Renal pelvis (tissue), 12 donors: ENCODE measurements at places on chromosomes 11 and 22. TPM values are rescaled to one million over a fixed set of nuclear protein-coding genes. Genes with fewer than 3 reads are reported as not detected.

CARD10 gene
- 29.2 TPM for polyA plus RNA-seq

MS4A3 gene
- 1.1 TPM for polyA plus RNA-seq

OR52E8 gene
- not detected for polyA plus RNA-seq

AMBRA1 gene
- 27.4 TPM for polyA plus RNA-seq

CXCR5 gene
- polyA plus RNA-seq, result not detected

TTC17 gene
- 102 TPM for polyA plus RNA-seq

ZNF202 gene
- polyA plus RNA-seq, result 19.5 TPM

GRCh38 chr11:6403539-6403938, 13.3 kb downstream of the SMPD1 start:
- DNase-seq, result no peak

- DNase-seq, result no peak
Observed at GRCh38 chr11:95076981-95077380, 10.3 kb downstream of the SRSF8 start.

DNA sequence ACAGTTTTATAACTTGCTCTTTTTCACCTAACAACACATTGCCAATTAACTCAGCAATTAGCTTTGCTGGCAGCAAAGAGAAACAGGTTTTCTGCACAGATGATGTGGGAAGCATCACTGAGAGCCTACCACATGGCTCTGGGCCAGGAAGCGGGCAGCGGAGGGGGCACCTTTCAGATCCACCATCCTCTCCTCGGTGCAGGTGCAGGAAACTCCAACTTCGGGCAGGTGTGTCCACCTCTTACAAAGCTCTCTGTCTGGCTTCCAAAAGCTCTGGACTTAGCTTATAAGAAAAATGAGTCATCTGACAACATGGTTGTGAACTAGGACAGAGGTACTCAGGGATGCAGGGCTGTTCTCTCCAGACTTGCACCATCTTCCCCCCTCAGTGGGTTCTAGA, 77.0 kb downstream of the RPS6KA4 start:
- no peak for DNase-seq

GRCh38 chr11:75014129-75014528, 25.4 kb downstream of the NEU3 start:
- no peak for DNase-seq

DNA sequence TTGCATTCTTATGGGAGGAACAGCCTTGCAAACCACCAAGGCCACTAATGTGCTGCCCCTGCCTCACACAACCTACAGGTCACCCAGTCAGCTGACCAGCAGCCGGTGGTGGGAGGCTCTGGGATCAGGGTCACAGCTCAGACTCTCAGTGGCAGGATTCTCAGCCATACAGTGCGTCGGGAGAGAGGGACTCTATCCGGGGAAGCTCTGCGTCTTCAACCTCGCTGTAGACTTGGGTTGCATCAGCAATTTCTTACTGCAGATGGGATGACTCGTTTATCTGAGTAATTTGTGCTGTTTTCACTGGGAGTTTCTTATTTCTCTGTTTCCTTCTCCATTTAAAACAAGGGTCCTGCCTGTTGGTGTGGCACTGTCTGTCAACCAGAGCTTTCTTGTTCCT, 257.7 kb downstream of the TBC1D22A start:
- no peak for DNase-seq

GRCh38 chr11:61650781-61651571, 29.2 kb upstream of the DAGLA start:
- DNase-seq, result no peak

GRCh38 chr22:38452373-38453065, 2.5 kb downstream of the KCNJ4 start:
- no peak for DNase-seq

DNA sequence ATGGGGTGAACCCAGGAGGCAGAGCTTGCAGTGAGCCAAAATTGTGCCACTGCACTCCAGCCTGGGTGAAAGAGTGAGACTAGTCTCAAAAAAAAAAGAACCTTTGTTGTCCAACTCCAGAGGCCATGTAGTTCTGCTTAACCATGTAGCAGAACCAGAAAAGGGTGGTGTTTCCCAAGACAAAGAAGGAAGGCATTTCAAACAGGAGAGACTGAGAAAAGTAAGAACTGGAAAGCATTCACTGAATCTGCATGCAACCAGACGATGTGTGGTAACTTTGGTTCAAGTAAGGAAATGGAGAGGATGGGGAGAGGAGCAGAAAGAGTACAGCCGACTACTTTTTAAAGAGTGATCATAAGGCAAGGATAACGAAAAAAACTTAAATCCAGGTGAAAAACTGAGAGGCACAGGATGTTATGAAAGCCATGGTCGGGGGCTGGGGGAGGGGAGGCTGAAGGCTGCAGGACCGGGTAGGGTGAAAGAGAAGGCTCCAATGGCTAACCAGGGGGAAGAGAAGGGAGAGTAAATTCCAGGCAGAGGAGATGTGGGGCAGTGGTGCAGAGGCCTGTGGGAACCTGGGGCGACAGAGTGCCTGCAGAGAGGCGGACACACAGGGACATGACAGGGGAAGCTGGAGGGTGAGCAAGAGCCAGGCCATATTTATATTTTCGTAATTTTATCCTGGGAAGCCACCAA, 48.8 kb downstream of the MAPK1 start:
- no peak for DNase-seq

DNA sequence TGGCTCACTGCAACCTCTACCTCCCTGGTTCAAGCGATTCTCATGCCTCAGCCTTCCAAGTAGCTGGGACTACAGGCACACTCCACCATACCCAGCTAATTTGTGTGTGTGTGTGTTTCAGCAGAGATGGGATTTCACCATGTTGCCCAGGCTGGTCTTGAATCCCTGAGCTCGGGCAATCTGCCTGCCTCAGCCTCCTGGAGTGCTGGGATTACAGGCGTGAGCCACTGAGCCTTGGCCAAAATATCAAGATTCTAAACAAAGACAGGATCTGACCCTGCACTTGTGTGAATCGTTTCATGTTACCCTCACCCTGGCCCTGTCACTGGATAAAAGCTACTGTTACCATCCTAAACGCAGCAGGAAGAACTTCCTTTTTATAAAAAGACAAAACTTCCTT, 15.6 kb upstream of the THY1 start:
- DNase-seq, result no peak

- DNase-seq, result no peak
Observed at GRCh38 chr11:102322560-102322959, 5.3 kb downstream of the BIRC3 start.

GRCh38 chr11:36057379-36058042, 113.6 kb downstream of the LDLRAD3 start:
- no peak for DNase-seq

DNA sequence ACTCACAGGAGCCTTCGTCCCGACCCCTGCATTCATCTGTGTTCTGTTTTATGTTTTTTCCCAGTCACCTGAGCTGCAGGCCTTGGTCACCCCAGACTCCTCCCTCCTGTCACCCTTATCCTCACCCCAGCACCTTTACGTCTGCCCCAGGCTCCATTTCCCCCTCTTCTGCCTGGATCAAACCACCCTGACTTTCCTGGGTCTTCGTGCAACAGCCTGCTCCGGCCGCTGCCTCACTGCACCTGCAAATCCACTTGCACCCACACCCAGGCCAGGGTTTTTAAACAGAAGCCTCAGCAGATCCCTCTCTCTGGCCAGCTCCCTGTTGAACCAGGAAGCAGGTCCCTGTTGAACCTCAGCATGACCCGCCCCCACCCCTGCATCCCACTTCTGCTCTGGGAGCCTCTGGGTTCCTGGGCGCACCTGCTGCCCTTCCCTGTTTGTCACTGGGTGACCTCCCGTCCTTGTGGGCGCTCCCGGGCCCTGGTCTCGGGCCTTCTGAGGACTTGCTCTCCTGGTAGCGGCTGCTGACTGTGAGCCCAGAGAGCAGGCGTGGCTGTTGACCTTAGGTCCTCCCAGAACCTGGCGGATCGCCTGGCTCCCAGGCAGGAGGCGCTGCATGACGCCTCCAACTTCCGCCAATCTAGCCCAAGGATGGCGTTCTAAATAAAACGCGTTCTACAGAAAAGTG, 12.8 kb downstream of the MAPK8IP2 start:
- no peak for DNase-seq

DNA sequence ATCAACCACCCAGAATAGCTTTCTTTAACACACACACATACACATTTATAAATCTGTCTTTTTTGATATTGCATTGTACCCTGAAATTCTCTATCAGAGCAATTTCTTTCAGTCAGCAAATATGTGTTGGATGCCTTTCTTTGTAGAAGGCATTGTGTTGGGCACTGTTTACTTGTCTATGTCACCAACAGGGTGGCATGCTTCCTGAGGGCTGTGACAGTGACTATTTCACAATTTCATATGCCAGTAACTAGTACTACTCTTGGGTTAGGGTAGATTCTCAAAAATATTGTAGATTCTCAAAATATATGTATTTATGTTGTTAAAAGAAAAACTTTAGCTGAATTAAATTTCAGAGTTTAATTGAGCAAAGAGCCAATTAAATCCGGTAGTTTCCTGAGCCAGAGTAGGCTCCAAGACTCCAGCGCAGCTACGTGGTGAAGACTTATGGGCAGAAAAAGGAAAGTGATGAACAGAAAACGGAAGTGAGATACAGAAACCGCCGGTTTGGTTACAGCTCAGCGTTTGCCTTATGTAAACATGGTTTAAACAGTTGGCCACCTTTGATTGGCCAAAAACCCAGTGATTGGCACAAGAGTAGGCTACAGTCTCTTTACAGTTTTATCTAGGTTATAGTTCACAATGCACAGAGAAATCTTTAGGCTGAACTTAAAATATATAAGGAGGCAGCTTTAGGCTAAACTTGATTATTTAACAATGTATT, 723.3 kb downstream of the NTM start:
- no peak for DNase-seq

GRCh38 chr11:1455032-1455762, 31.4 kb downstream of the MOB2 start:
- no peak for DNase-seq

GRCh38 chr11:8693010-8693551, 10.5 kb downstream of the RPL27A start:
- no peak for DNase-seq
